ENCODE measurements at places on chromosomes 2 and 18.

DNA sequence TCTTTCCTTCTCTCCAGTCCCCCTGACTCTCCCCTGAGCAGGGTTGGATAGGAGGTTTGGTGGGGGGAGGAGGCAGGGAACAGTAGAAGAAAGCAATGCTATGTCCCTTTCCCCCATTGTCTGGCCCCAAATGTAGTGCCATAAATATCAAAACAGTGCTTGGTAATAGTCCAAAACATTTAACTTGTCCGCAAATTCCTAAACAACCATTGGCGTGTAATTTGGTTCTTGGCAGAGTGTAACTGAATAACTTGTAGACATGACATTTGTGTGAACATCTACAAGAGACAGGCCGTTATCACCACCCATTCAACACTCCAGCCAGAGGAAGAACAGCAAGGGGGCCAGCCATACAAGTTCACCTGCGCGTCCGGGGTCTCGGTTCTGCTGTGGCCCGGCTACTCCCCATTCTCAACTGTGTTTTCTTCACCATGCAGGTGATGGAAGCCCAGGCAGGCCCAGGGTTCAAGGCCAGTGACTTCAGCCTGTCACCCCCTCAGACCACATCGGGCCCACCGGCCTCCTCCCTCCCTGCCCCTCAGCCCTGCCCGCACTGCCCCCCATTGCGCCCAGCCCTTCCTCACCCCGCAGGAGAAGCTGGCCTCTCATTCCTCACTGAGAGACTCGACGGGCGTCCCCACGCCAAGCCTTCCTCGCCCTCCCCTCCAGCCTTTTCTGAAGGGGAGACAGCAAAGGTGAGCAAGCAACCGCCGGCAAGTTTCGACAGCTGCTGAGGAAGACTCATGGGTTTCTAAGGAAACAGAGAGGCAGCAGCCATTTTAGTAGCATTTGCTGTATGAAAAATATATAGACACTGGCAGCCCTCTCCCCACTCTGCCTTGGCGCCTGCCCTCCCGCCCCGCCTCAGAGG is 699 bp upstream of the RAPGEF4 start:
- peak; percentile 9 for DNase-seq

DNA sequence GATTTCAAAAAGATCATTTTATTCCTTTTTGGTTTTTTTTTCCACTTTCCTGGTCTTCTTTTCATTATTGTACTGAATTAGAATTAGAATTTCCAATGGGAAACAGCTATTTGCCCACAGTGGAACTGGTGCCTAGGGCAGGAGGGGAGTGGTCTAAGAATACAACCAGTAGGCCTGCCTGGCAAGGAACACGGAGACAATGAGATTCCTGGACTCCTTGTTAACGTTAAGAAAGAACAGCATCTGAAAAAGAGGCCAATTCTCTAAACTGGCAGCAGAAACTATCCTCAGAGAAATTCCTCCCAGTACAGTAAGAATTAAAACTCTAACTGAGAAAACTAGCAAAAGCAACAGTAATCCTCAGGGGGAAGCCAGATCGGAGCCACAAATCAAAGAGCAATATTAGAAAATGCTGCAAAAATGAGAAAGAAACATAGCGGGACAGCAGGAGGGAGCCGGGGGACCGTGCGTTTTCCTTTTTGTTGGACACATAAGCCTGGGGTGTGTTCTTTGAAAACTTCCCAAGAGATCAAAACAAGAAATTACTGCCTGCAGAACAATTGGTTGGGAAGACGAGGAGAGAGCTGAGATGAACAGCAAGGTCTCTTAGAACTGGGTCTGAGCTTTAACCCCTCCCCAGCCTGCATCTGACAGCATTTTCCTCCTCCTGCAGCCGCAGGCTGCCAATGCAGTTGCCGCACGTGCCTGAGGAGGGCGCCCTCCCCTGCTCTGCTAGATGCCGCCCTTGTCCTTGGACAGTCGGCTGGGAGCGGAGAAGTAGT is 776.0 kb downstream of the TSN start:
- no peak for DNase-seq

DNA sequence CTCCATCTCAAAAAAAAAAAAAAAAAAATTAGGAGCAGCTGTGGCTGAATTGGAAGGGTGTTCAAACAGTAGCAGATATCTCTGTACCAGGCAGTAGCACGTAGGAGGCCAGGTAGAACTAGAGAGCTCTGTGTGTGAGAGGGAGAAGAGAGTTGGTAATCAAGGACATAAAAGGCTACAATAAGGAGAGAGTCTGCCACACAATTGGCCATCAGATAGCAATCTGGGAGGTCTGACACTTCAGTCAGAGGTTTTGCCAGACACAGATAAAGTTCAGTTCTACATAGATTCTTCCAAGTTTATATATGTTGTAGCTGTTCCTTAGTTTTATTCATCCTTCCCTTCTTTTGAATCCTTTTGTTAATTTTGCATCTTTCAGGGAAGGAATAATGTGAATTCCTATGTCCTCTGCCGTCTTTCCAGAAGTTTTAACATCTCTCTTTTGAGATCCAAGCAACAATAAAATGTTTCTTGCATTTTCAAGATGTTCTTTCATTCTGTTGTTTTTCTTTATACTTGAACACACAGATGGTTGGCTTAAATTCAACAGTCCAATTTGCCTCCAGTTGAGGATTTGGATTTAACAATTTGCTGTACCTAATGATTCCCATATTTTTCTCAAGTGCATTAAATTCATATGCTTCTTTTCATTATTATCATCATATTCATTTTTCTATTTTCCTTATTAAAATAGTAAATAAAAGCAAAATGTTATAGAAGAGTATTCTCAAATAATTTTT is 600.3 kb upstream of the GCFC2 start:
- no peak for DNase-seq

DNA sequence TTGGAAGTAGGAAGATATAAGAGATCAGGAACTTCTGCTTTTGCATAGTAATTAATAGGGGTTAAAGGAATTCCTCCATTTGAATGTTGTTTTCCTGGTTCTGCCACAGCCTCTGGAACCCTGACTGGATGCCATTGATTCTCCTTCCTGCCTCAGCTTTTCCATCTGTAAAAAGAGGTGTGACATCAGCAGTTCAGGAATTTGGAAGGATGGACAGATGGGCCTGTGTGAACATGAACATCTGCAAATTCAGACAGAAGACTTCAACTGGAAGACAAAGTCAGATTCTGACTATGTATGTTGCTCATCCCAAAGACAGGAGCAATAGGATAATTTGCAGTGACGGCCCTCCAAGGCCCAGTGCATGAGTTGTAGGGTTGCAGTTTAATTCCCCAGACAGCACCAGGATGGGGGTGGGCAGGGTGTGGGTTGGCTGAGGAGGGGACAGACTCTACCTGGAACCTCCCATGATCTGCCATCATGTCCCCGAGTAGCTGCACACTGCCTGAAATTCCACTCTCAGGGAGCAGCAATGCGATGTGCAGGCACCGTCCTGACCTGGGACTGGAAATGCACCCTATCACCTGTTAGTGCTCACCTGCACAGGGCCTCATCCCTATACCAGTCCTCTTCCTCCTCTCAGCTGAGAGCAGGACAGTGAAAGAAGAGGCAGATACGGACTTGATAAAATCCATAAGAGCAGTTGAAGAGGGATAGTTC is 98.9 kb upstream of the EPAS1 start:
- DNase-seq = no peak

DNA sequence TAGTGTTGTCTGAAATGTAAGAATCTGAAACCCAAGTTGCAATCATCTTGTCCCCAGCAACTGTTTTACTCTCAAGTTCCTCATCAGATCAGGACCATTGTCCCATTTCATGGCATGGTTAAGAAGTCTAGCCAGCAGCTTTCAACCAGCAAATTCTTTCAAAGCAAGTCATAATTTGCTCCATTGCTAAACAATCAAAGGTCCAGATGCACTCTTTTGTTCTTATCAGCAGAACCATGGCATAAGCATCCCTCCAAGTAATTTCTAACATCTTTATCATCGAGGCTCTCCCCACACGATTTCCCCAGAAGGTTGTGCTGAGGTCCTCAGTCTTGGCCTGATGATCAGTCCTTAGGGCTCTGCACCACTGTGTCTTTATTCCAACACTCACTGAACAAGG is 67.5 kb upstream of the APCDD1 start:
- no peak for DNase-seq

GRCh38 chr2:33131749-33132148 is 185.0 kb downstream of the LTBP1 start:
- DNase-seq = no peak

DNA sequence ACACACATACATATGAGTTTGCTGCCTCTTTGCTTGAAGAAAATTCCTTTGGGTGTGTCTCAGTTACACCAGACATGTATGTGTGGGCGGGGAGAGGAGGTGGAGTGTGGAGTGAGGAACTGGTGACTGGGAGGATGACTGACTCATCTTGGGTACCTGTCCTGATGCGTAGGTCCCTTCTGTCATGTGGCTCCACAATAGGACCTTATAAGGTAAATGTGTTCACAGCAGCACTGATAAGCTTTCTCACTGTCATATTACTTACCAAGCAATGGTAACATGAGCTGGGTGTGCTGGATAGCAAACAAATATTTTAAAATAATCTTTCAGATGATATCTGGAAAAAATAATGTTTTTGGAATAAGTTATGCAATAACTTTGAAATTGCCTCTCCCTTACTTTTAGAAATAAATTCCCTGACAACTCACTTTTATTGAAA is 45.1 kb downstream of the SLC9A2 start:
- DNase-seq = peak; percentile 4

GRCh38 chr2:78908973-78909372 is 116.5 kb upstream of the REG3G start:
- DNase-seq = no peak

- no peak for DNase-seq
Observed at GRCh38 chr18:45978084-45978483, 11.0 kb upstream of the EPG5 start.

- DNase-seq = peak; percentile 42
Observed at GRCh38 chr2:168992591-168993349, 38.4 kb downstream of the ABCB11 start.

DNA sequence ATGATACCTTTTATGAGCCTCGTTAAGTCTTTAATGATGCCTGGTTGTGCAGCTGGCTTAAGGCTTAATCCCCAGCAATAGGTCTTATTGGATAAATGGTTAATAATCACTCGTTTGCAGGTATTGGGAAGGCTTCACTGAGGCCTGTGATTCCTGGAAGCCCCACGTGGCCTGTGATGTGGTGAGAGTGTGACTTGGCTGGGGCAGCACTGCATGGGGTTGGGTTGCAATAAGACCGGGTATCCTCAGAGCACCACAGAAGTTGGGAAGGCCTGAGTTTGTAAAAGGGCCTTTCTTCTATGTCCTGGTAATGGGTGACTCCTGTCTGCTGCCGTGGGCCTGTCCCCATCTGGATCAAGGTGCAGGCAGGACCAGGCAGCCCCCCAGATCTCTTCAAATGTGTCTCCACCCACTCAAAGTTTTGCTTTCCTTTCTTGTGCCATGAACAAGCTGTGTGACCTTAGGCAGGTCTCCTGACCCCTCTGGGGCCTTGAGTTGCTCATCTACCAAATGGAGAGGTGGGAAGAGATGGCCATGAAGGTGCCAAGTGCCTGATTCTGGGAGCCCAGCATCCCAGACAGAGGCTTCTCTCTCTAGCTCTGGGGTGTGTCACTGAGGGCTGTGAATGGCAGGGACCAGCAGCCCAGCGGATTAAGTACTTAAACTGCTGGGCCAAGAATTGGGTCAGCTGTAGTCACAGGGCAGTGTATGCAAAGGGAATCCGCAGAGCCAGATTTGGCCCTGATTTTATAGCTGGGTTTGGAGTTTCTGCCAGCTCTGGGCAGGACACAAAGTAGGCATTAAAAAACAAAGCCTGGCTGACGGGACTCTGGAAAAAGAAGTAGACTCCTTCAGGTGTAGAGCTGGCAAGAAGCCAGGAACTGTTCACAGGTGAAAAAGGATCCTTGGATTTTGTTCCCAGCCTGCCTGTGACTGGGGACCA is 24.4 kb downstream of the LBH start:
- no peak for DNase-seq

DNA sequence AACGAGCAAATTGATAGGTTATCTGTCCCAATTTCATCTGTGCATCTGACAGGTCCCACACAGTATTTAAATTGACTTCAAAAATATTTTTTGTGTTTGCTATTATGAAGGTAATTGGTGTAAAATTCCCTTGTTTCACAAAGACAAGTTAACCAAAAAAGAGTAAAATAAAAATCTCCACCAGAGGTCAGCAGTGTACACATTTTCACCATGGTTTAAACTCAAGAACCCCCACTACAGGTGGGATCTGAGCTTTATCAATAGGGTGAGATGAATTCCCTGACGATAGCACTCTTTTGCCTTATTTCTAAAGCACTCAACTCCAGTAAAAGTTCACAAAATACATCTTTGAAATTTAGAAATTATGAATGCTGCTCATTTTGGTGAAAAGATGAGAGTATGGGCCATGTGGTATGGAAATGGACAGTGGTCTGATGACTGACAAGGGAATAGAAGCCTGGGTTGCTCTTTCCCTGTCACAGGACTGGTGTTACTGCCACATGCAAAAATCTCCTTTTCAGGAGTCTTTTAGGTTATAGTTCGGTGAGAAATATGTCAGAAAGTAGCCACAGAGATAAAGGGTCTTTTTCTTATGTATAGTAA is 68.0 kb downstream of the SERPINB8 start:
- DNase-seq = peak; percentile 52

DNA sequence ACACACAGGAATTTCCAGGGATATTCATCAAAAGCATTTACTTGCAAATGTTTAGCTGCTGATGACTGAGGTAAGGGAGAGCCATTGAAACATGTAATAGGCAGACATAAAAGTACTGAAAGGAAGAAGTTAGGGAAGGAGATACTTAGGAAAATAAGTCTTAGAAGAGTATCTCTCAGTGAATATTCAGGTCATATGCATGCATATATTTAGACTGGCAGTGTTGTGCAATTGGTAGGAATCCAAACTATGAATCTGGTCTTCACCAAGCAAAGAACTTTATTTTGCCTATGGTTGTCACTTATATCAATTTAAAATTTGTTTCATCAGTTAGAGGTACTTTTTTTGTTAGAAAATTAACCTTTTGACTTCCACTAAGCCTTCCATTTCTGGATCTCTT is 1490.7 kb downstream of the SUCLG1 start:
- peak; percentile 61 for DNase-seq

GRCh38 chr2:172693037-172693436 is 42.6 kb upstream of the RAPGEF4 start:
- peak; percentile 90 for DNase-seq

GRCh38 chr2:60634438-60634837 is 81.0 kb upstream of the BCL11A start:
- no peak for DNase-seq

- DNase-seq = no peak
Observed at GRCh38 chr2:108404784-108405397, 27.1 kb downstream of the SULT1C4 start.

All from adipocyte (in vitro differentiated cells).